Hepatocyte (in vitro differentiated cells): ENCODE measurements at places on chromosomes 1 and 21.

DNA sequence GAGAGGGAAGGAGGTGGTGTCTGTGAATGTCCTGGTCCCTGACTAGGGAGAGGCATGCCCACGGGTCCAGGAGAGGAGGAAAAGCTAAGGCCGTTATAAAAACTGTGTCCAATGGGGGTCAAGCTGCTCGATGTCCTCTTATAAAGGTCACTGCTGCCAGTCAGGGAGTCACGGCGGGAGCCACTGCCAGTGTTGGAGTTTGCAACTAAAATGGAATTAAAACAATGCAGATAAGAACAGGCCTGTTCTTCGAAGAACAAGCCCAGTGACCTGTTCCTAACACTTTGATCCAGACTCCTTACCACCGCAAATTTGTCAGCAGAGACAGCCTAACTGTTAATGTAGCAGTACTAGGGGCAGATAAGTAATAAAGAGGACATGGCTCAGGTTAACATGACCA, 56.1 kb upstream of the SDC3 start:
- DNase-seq = no peak

DNA sequence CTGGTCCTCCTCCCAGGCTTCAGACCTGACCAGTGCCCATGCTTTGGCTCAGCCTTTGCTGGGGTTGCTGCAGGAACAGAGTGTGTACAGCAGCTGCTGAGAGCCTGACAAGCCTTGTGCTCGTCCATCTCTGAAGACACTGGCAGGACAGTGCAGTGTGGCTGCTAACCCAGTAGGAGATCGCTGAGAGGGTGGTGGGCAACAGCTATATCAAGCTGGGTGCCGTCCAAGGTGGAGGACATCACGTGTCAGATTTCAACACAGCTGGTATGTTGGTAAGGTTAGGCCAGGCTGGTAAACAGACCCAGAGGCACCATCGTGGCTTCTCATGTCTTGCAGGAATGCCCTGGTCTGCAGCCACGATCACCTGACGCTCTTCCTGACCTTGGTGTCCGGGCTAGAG, 17.9 kb upstream of the SLC25A34 start:
- DNase-seq = no peak

GRCh38 chr1:231215681-231216385, 25.2 kb upstream of the GNPAT start:
- DNase-seq = no peak

DNA sequence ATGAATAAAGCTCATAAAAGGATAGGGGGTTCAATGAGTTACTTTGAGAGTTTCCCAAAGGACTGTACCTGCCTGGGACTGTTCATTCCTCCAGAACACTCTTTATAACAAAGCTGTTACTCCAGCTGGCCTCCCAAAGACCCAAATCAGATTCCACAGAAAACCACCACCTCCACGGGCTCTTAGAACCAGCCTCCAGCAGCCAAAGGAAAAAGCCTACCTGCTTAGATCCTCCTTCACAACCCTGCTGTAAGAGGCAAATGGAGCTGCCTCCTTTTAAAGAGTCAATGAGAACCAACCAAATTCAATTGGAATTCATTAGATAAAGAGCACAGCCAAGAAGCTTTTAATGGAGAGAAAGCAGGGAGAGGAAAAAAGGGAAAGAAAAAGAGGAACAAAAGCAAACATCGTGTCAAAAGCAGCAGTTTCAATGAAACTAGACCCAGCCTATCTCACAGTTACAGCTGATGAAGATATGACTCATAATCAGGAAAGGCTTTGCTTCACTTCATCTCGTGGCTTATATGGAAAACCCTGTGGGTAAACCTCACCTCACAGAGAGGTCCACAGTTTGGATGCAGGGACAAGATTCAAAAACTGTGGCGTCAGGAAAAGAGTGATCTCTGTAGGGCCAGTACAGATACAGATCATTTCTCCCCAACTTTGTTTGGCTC, 27.8 kb upstream of the FMO4 start:
- peak; percentile 35 for DNase-seq

DNA sequence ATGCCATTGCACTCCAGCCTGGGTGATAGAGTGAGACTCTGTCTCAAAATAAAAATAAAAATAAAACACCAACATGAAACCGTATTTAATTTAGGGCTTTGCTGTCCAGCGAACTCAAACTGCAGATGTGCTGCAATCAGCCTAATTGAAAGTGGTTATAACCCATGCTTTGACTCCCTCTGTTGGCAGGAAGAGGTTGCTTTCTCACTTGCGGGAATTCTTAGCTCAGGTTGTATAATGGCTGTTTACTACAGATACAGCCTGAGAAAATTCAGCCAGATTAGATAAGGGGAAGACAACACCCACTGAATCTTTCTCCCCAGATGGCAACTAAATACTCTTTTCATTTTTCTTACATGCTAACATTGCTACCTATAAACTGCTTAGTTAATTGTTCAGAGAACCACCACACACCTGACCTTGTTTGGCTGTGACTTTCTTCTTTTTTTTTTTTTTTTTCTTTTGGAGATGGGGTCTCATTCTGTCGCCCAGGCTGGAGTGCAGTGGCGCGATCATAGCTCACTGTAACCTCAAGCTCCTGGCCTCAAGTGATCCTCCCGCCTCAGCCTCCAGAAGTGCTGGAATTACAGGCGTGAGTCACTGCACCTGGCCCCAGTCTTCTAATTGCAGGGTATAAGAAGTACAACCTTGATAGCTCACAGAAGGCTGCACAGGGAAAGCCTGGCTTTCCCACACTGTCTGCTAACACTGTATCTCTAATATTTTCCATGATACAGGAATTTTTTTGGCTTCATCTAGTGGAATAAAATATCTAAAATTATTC, 34.6 kb downstream of the DNTTIP2 start:
- DNase-seq = peak; percentile 85

DNA sequence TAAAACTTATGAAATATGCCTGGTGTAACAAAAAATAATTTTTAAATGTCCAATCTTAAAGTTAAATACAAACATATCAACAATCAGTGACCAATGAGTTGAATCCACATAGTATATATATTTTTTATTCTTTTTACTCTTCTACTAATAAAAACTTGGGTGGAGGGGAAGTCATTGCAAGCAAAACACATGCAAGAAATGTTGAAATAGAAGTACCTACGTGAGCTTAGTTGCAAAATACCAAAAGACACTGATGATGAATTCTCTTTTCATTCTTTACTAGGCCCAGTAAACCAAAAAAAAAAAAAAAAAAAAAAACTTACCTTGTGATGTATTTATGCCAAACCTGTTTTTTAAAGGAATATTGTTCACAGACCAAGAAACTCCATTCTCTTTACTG, 26.4 kb upstream of the PLA2G4A start:
- no peak for DNase-seq

DNA sequence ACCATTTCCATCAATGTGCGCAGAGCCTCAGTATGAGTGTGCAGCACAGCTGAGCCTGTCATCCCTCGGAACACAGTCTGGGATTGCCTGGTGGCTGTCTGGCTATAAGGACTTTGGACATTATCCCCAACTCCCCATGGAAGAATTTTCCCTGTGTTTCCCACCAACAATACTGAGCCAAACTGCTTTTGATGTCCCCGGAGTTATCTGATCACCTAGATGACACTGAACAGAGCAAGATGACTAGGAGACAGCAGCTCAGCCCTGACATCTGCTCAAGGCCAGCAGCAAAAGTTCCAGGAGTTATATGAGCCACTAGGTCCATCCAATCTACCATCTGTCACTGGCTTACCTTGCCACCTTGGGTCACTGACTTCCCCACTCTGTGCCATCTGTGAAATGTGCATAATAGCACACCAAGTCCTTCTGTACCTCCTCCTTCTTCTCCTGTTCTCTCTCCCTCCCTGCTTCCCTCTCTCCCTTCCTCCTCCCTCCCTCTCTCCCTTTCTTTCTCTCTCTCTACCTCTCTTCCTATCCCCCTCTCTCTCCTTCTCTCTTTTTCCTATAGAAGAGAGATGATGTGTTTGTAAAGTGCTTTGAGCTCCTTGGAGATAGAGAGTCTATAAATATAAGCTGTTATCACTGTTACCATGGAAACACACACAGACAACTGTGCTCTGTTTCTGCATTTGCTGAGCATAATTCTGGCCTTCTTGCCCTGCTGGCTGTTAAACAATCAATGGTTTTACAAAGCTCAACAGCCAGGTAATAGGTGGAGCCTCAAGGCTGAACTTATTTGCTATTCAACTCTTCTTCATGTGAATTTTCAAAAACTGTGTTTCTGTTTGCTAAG, 19.7 kb upstream of the ATP1B1 start:
- DNase-seq = peak; percentile 74

DNA sequence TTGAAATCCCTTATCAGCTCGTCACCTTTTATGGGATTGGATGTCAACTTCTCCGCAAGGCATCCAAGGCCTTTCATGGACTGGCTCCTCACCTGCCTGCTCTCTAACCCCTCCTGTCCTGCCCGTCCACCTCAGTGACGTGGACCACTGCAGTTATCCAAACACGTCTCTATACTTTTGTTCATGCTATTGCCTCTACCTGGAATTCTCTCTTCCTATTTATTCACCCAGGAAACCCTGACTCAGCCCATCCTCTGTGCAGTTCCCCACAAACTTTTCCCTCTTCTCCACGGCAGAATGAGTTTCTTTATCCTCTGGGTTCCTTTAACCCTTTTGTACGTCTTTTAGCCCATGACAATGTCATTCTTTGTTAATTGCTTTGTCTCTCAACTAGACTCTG, 5.1 kb upstream of the UTP25 start:
- DNase-seq = no peak

DNA sequence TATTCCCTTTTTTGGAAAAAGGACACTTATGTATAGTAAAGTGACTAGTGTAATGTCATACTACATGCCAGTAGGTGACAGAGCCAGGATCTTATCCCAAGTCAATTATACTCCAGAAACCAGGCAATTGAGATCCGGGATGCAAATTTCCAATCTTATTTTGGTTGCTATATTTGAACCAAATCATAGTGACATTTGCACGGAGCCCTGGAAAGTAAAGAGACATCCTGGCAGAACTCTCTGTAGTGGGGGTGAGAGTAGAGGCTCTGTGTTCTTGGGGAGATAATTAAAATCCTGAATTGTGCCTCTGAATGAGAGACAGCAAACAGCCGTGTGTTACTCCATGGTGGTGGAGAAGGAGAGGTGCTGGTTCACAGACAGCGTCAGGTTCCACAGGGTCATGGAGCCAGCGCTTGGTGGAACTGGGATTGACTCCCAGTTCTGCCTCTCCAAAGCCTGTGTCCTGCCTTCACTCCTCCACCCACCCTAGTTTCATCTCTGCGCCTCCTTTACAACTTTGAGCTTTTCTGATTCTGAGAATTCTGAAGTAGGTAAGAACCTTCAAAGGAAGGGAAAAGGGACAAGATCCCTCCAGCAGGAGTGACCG, 432.3 kb downstream of the PTPRU start:
- DNase-seq = no peak

DNA sequence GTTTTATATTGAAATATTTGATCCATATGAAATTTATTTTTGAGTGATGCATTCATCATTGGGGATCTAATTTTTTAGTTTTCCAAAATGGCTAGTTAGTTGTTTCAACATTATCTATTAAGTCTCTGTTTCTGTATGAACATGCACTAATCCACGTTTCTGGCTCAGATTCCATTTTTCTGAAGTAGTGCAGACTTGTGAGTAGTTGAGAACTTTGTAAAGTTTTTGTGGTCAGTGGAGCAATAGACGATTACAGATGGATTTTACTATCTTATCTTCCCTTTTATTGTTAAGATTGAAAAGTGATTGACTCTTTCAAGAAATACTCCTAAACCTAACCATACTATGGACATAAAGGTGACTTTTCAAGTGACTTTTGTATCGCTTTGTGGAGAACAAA, 16.7 kb downstream of the SOAT1 start:
- DNase-seq = no peak

DNA sequence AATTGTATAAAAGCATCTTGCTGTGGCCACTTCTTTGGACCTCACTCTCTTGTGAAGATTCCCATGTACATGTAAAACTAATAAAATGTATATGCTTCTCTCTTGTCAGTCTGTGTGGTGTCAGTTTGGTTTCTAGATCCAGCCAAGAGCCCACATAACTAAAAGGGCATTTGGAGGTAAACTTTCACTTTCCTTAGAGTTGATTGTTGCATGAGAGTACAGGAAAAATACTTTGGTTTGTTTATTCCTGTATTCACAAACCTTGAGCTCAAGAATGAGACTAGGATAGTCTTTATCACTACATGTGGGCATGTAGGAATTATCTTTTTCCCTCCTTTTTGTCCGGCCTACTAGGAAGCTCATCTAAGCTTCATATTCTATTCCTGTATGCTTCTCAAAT, 50.9 kb downstream of the KCTD3 start:
- DNase-seq = no peak

- no peak for DNase-seq
Observed at GRCh38 chr1:172069051-172069450, 227.8 kb downstream of the DNM3 start.

DNA sequence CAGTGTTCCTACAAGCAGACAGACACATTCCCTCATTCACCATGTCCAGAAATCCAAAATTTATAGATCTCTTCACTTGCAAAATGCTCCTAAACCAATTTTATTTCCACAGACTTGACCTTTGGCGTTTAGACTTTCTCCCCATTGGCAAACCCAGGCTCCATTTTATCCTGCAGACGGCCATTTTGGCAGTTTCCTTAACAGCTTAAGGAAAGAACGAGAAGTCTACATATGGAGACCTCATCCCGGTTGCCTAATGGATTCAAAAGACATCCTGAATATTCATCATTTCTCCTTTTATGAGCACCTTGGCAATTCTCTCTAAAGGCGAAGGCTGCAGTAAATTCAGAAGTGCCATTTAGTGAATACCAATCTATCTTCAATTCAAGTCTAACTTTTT, 132.9 kb downstream of the HLX start:
- DNase-seq = no peak

GRCh38 chr1:118183586-118183985, 1.4 kb downstream of the SPAG17 start:
- DNase-seq = no peak

DNA sequence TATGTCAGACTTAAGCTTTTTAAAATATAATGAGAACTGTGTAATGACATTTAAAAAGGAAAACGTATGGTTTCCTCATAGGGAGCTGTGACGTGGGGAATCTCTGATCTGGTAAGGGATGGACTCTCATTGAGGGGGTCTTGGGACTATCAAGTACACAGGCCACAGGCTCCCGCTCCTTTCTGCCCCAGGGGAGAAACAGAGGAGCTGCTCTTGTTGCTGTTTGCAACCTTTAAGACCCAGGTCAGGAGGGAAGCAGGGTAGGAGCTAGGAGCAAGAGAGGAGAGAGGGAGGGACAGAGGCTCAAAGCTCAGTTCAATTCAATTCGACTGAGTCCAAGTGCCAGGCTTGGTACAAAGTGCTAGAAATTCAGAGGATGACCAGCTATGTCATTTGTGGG, 185.1 kb upstream of the CSF3R start:
- no peak for DNase-seq

GRCh38 chr1:21200767-21201166, 24.1 kb upstream of the EIF4G3 start:
- DNase-seq = no peak

DNA sequence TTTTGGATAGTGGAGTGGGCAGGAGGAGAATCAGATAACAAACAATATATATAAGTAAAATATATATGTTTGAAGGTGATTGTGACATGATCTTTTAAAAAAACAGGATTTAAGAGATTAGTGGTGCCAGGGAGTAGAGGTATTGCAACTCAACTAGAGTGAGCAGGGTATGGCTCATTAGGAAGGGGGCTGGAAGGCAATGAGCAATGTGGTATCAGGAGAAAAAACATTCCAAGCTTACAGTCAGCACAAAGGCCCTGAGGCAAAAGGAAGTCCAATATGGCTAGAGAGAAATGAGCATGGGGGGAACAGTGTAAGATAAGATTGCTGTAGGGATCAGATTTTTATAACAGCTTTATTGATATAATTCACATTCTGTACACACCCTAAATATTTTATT, 5.3 kb upstream of the GADD45A start:
- DNase-seq = no peak

GRCh38 chr1:65159801-65160523, 12.0 kb downstream of the AK4 start:
- DNase-seq = no peak
